Breast epithelium (tissue), 4 donors: ENCODE measurements at places on chromosomes 2 and 18. TPM values are rescaled to one million over a fixed set of nuclear protein-coding genes. Genes with fewer than 3 reads are reported as not detected.

TMEFF2 gene
- 0.32 TPM for total RNA-seq

RAD51AP2 gene
- total RNA-seq, result under 0.01 TPM

- no peaks in the 10 kb centered on the region for H3K27me3 ChIP-seq
- no peak overlapping the region for H3K4me3 ChIP-seq
- H3K27ac ChIP-seq, result no peak overlapping the region
- no peaks in the 10 kb centered on the region for H3K36me3 ChIP-seq
- DNase-seq, result no peak
Observed at GRCh38 chr2:155418753-155419152, 720.3 kb downstream of the KCNJ3 start.

- H3K4me3 ChIP-seq, result no peak overlapping the region
- no peaks in the 10 kb centered on the region for H3K4me1 ChIP-seq
- no peaks in the 10 kb centered on the region for H3K27me3 ChIP-seq
- H3K36me3 ChIP-seq, result no peaks in the 10 kb centered on the region
Observed at GRCh38 chr18:75958683-75959082, 531.2 kb upstream of the SMIM21 start.

DNA sequence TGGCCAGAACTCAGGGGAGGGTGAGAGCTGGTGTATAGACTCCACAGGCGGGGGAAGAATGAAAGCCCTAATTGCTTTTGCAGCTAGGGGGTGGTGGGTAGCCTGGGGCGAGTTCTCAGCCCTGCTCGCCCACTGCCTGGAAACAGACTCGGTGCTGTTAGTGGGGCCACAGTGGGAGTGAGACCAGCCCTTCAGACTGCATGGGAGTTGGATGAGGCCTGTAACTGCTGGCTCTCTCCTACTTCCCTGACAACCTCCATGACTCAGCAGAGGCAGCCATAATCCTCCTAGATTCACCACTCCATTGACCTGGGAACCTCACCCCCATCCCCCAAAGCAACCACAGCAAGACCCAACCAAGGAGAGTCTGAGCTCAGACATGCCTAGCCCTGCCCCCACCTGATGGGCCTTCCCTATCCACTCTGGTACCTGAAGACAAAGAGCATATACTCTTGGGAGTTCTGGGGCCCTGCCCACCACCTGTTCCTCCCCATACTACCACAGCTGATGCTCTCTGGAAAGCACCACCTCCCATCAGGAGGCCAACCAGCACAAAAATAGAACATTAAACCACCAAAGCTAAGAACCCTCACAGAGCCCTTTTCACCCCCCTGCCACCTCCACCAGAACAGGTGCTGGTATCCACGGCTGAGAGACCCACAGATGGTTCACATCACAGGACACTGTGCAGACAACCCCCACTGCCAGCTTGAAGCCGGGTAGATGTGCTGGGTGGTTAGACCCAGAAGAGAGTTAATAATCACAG, 226.3 kb downstream of the EIPR1 start:
- H3K36me3 ChIP-seq, result no peaks in the 10 kb centered on the region
- H3K4me3 ChIP-seq, result no peak overlapping the region
- no peaks in the 10 kb centered on the region for H3K4me1 ChIP-seq
- H3K27me3 ChIP-seq, result no peaks in the 10 kb centered on the region
- DNase-seq, result no peak
- no peak overlapping the region for H3K27ac ChIP-seq

DNA sequence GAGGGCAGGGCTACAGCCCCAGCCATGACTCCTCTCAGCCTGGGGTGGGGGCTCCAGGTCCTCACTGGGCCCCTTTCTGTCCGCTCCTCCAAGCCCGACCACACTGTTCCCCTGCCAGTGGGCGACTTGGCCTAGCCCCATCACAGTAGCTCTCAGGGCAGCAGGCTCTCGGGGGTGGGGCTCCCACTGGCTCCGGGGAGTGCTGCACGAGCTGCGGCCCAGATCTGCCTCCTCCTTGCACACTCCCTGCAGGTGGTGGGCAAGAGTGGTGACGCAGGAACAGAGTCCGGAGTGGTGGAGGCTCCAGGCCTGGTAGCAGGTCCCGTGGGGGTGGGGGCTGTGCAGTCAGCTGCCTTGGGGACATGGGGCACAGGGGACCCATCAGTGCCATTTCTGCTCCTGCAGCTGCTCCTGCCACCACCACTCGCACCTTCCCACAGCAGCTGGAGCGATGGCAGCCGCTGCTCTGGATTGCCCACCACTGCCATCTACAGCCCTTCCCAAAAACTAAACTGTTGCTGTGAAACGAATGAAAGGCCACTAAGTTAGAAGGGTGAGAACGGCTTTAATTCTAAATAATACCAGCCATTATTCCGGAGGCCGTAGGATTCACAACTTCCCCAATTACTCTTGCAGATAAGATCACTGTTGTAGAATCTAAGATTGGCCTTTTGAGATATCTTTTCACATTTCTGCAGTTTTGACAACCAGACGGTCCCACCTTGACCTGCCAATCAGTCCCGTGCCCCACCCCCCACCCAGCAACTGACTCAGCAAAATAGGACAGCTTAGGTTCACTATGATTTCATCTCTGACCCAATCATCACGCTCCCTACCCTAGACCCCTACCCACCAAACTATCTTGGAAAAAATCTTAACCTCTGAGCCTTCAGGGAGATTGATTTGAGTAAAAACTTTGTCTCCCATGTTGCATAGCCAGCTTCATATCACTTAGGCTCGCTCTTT, 530.2 kb downstream of the DCC start:
- H3K4me1 ChIP-seq, result no peaks in the 10 kb centered on the region
- H3K27ac ChIP-seq, result no peak overlapping the region
- no peak for DNase-seq

DNA sequence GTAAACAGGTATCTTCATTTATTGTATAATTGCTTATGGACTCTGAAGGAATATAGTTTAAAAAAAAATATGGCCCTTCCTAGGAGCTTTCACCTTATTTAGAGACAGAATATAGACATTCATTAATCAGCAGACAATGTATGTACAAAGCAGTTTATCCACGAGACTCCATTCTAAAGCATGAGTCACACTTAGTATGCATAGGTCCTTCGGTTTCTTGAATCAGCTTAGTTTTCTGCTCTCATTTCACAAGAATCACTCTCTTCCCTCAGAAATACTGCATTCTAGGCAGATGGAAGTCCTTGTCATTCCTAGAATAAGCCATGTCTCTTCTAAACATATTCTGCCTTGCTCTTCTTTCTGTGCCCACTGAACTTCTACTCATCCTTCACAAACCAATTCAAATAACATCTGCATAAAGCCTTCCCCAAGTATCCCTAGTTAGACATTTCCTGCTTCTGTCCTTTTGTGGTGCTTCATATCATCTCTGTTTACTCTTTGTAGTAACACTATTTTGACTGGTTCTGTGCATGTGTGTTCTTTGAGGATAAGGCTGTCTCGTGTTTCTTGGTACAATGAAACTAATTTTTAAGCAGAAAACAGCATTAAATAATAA, 84.5 kb downstream of the PTRHD1 start:
- H3K36me3 ChIP-seq, result no peaks in the 10 kb centered on the region
- H3K4me3 ChIP-seq, result no peak overlapping the region
- H3K27ac ChIP-seq, result no peak overlapping the region
- no peak for DNase-seq

DNA sequence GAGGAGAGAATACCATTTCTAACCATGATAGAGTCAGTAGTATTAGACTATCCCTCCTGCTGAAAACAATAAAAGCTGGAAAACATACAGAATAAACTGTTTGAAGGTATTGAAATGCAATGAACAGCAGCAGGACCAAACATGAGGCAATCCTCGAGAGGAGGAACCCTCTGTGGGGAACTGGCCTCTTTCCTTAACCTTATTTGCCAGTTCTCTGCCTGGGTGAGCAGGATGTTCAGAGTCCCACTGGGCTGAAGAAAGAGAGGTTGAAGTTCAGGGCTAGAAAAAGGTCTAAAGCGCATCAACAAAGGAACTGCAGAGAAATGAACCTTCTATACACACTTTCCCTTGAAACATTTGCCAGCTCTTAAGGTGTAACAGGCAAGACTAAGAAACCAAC, 79.8 kb upstream of the FHL2 start:
- H3K4me1 ChIP-seq, result no peaks in the 10 kb centered on the region
- H3K36me3 ChIP-seq, result no peaks in the 10 kb centered on the region
- no peaks in the 10 kb centered on the region for H3K27me3 ChIP-seq
- H3K27ac ChIP-seq, result no peak overlapping the region
- DNase-seq, result no peak

ANKRD12 gene
- total RNA-seq, result 51.5 TPM

- no peaks in the 10 kb centered on the region for H3K36me3 ChIP-seq
- no peak overlapping the region for H3K4me3 ChIP-seq
- no peaks in the 10 kb centered on the region for H3K27me3 ChIP-seq
- H3K4me1 ChIP-seq, result no peaks in the 10 kb centered on the region
- DNase-seq, result no peak
- no peak overlapping the region for H3K27ac ChIP-seq
Observed at GRCh38 chr2:7646024-7646423, 728.8 kb downstream of the RNF144A start.

RTP5 gene
- total RNA-seq, result not detected

DNA sequence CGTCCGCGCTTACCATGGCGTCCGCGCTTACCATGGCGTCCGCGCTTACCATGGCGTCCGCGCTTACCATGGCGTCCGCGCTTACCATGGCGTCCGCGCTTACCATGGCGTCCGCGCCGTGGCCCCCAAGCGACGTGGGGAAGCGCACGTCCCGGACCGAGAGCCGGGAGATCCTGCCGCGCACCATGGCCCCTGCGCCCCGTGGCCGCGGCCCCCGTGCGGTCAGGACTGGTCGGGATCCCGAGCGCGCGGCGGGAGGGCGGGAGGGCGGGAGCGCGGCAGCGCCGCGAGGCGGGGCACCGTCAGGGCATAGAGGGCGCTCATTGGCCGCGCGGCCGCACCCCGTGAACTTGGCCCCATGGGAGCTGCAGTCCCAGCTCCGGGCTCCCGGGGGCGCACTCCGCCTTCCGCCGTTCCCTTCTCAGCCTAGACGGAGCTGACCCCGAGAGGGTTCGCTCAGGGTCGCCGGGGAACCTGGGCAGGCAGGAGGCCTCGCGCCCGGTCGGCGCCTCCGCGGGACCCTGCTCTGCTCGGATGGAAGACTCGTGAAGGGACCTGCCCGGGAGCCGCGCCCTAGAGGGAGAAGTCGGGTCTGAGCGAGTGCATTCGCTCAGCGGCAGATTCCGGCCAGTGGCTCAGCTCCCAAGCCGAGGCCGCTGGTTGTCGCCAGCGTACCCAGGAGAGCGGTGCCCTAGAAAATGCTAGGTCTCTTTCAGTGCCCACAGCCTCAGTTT, at the start of gene ENOSF1:
TSS of gene ENOSF1 (minus strand) at position 230 of the 734 bp plus-strand sequence. CDS start at position 187, 43 bp downstream.
- H3K4me1 ChIP-seq, result peaks cover 7% of the 10 kb centered on the region
- peak within 1 kb of the TSS; percentile 61 for H3K4me3 ChIP-seq
- H3K36me3 ChIP-seq, result no peaks in the 10 kb centered on the region
- peak; percentile 90 for DNase-seq
- no peaks in the 10 kb centered on the region for H3K27me3 ChIP-seq

GRCh38 chr2:170878066-170878465, 51.0 kb upstream of the GORASP2 start:
- no peaks in the 10 kb centered on the region for H3K36me3 ChIP-seq
- H3K27ac ChIP-seq, result peak overlapping the region; percentile 52
- no peaks in the 10 kb centered on the region for H3K27me3 ChIP-seq
- no peak for DNase-seq
- peak overlapping the region; percentile 26 for H3K4me3 ChIP-seq
- H3K4me1 ChIP-seq, result no peaks in the 10 kb centered on the region
